ENCODE measurements at places on chromosomes 16 and 17. TPM values are rescaled to one million over a fixed set of nuclear protein-coding genes. Genes with fewer than 3 reads are reported as not detected.

Gene UNC45B
- under 0.01 TPM for total RNA-seq

Gene ULK2
- total RNA-seq = 46.0 TPM

Gene TEX14
- total RNA-seq = 0.24 TPM

Gene CMC2
- 30.5 TPM for total RNA-seq

Gene KRTAP9-8
- not detected for total RNA-seq

Gene TP53TG3F
- total RNA-seq = not detected

Gene ARL5C
- not detected for total RNA-seq

Gene C16orf78
- not detected for total RNA-seq

Gene GPR142
- not detected for total RNA-seq

Gene KCNAB3
- total RNA-seq = 1.7 TPM

Gene PEX12
- 8.7 TPM for total RNA-seq

Gene G6PC1
- not detected for total RNA-seq

Gene CDRT15L2
- total RNA-seq = not detected

Gene CBFA2T3
- total RNA-seq = 0.83 TPM

Gene TERB1
- 0.17 TPM for total RNA-seq

Gene PIRT
- total RNA-seq = not detected

Gene CD68
- 26.1 TPM for total RNA-seq

Gene TRIM72
- not detected for total RNA-seq

Gene AATK
- 2.0 TPM for total RNA-seq

Gene RASL10B
- 0.19 TPM for total RNA-seq

Gene HSD3B7
- 1.7 TPM for total RNA-seq

Gene CCL14
- total RNA-seq = not detected

Gene EPN3
- 12.2 TPM for total RNA-seq

Gene NLRC3
- total RNA-seq = under 0.01 TPM

Gene LGALS9B
- total RNA-seq = not detected

Gene CRYBA1
- not detected for total RNA-seq

Gene NPTX1
- total RNA-seq = 0.21 TPM

Gene ENPP7
- not detected for total RNA-seq

Gene CES5A
- not detected for total RNA-seq

Gene GSE1
- total RNA-seq = 21.2 TPM

Gene STX1B
- total RNA-seq = 0.33 TPM

Gene TIMP2
- total RNA-seq = 17.8 TPM

All from mammary epithelial cell (primary cell).